A375 (cell line): ENCODE measurements at places on chromosomes 3 and 15. TPM values are rescaled to one million over a fixed set of nuclear protein-coding genes. Genes with fewer than 3 reads are reported as not detected.

DMXL2 gene
- total RNA-seq, result 12.4 and 12.6 TPM in 2 replicates

ISLR2 gene
- 2.8 TPM in 1 of 2 replicates, not detected in the other for total RNA-seq

UNC13C gene
- total RNA-seq, result 0.03 TPM in 1 of 2 replicates, not detected in the other

PRICKLE2 gene
- total RNA-seq, result 0.32 and 1.2 TPM in 2 replicates

CPN2 gene
- total RNA-seq, result not detected in 2 replicates
